EH (cell line): ENCODE measurements at places on chromosomes 6 and 20.
A peak's percentile ranks its signal among the peaks of the same experiment; 100 is the strongest.

DNA sequence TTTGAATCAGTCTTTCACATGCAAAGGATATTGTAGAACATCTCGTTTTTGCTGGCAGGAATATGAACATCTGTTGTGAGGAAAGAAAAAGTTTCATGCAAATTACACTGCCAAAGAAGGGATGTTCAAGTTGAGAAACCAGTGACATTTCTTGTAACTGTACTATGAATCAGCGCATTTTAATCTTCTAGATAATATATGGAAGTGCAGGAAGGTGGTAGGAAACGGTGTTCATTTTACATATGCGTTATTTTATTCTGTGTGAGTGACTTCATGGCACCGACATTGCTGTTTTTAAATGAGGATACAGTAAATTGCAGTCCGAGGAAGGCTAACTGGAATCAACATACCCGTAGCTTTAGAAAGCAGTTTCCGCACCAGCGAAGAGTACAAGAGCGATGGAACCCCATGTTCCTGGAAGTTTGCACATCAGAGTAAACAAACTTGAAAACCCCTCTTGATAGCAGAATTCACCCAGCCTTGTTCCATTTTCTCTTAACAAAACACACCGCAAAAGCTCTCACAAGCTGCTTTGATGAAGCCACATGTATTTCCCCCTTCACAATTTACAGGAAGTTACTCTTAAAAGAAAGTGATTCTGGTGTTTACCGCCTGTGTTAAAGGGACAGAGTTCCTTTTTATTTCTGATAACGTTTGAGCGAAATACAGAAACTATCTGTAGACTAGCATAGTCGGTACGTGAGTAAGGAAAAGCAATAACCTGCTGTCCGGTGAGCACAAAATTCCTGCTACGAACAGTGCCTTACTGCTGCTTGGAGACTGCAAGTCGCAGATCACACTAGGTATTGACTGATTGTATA lies 11.5 kb downstream of the PRDM1 start:
- DNase-seq: peak; percentile 68

GRCh38 chr6:95685822-95686221 lies 108.5 kb downstream of the MANEA start:
- DNase-seq: no peak

- DNase-seq: peak; percentile 70
Measured at GRCh38 chr6:39357998-39358686, 35.6 kb upstream of the KCNK16 start.

- peak; percentile 71 for DNase-seq
Measured at GRCh38 chr20:44747166-44748004, 1.7 kb downstream of the KCNK15 start.

DNA sequence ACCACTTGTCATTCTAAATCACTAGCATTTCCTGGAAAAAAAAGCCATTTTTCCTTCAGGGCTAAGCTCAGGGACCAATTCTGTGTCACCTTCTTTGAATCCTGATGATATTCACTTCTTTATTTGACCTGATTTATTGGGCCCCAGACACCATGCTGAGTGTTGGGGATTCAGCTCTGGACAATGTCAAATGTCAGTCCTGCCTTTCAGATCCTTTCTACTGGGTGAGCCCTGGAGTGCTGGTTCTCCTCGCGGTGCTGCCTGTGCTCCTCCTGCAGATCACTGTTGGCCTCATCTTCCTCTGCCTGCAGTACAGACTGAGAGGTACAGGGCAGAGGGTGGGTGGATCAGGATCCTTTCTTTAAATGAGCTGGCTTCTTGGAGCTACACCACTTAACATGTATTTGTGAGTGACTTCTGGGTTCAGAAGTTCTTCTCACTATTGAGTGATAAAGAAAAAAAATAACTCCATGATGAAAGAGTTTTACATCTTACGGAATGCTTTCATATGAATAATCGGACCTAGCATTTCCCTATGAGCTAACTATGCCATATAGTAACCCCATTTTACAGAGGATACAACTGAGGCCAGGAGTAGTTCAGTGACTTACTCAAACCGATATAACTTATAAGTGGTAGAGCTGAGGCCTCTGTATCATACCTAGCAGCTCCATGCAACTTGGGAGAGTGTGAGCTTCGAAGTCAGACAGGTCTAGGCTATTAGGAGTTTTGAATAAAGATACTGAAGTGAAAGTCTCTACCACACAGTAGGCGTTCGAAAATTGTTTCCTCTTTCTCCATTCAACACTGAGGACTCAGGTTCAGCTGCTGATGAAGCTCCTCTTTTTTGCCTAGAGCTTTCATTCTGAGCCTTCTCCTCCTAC lies 9.3 kb downstream of the MOG start:
- no peak for DNase-seq

DNA sequence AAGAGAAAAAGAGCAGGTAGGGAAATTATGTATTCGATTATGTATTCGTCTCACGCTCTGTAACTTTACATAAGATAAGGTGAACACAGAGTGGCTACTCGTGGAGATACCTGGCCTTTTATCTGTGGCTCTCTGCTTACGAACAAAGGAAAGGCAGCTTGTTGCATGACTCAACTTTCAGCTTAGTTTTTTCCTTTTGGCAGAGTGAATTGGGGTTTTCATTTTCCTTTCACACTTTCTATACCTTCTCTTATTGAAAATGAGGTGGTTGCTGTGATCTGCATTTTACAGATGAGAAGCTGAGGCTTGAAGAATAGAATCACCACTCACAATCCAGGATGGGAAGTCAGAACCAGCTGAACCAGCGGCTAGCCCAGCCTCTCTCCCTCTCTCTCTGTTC lies 13.3 kb upstream of the KCNK15 start:
- DNase-seq: no peak

GRCh38 chr6:47363736-47364135 lies 54.0 kb upstream of the TNFRSF21 start:
- no peak for DNase-seq

DNA sequence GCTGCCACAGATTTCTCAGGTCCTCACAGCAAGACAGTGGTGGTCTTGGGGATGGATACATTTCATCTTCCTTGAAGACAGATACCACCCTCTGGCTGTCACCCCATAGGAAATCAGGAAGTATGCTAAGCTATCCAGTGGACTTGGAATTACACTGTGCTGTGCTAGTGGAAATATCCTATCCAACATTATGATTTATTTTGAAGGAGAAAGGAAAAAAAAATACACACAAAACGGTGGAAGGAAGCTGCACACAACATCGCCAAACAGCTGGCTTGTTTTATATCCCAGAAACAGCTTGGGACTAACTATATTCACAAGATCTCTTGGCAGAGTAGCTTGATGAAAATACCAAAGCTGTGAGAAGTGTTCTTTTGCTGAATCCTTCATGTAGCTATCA lies 257.6 kb downstream of the LAMA2 start:
- peak; percentile 25 for DNase-seq

GRCh38 chr6:169530752-169531123 lies 171.1 kb downstream of the WDR27 start:
- DNase-seq: peak; percentile 6

- no peak for DNase-seq
Measured at GRCh38 chr6:123306334-123306733, 310.3 kb downstream of the CLVS2 start.

DNA sequence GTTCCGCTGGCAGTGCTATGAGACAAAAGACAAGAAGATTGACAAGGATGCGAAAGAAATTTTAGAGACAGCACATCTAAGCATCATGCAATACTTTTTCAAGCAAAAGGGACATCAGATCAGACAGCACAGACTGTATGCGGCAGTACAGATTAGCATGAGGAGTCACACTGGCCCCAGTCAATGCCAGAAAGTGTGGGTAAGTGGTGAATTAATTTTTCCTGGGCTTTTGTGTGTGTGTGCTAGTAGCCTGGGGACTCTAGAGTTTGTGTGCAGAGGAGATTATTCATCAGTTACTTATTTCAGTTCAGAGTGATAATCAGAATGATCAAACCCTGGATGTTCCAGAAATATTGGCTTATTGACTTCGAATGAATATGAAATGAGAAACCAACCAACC lies 47.2 kb downstream of the LAMA4 start:
- DNase-seq: peak; percentile 14

- peak; percentile 77 for DNase-seq
Measured at GRCh38 chr6:18386298-18386976, 713 bp upstream of the RNF144B start.

DNA sequence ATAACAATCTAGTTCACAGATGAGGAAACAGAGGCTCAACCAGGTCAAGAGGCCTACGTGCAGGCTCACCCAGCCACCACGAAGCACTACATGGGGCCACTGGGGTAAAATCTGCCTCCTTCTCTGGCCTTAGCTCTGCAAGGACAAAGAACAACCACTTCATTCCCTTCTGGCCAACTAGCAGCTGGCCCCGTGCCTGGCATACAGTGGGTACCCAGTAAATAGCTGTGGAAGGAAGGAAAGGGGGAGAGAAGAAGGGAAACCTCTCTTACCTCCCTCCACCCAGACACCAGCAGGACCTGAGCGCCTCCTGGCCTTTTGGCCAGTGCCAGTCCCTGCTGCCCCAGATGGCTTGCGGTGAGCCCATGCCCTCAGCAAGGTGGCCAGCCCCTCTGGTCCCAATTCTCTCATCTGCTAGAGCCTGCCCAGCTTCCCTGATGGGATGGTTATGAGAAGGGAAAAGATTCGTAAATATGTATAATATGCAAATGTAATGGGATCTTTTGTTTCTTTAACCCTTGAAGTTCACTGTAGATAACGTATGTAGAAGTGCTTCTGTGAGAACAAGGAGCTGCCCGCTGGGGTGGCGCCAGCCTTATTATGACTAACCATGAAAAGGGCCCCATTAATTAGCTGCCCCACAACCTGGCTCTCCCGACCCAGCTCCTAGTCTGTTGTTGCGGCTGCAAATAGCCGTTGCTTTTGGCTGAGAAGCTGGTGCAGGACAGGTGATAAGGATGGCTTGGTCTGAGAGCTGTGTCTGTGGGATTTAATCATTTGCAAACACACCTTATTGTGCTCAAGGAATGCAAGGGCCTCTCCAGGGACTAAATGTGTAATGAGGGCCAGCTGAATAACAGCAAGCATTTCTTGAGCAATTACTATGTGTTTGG lies 62.0 kb downstream of the DLGAP4 start:
- DNase-seq: no peak

GRCh38 chr6:54086439-54086838 lies 24.8 kb upstream of the MLIP start:
- no peak for DNase-seq
